ENCODE measurements at places on chromosomes 6 and 20.

DNA sequence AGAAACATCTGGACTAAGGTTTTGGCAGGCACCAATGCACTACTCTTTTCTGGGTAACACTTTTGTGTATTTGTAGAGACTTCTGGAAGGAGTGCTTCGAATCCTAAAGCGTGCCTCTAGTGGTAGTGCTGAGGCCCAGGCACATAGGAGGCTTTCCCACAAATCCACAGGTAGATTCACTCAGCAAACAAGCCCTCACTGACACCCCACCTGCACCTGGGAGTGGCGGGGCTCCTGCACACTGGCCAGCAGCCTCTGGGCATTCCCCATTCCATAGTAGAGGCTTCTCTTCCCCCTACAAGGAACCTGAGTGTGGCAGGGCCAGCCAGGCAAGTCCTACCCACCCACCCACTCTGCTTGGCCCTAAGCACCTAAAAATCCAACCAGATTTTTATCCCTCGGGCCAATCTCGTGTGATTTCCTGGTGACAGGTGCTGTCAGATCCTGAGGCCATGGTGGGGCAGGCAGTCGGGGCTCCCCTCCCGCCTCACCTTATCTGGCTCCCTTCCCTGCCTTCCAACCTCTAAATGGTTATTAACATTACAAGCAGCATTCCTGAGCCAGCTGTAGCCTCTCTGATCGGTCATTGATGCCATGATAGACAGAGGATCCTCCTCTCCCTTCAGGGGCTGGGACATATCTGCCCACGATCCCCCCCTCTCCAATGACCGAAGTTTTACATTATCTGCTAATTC lies 82.4 kb downstream of the SLC2A10 start:
- DNase-seq: no peak

GRCh38 chr6:121603486-121603885 lies 168.0 kb downstream of the GJA1 start:
- no peak for DNase-seq

- no peak for DNase-seq
These were observed 7.7 kb upstream of the C20orf203 start for GRCh38 chr20:32681175-32682084.

DNA sequence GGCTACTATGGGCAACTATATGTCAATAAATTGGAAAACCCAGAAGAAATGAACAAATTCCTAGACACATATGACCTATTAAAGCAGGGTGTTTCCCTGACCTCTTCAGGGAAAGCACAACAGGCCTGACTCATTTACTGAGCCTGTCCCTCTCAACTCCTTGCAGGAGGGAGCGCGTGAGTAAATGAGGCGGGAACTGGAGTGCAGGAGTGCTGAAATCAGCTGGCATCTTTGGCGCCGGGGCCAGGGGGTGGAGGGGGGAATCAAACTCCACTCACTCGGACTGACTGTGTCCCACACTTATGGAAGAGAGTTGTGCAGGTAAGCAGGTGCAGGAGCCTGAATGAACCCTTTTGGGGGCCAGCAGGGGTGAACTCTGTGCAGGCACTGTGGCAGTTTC lies 671.2 kb upstream of the PTCHD4 start:
- no peak for DNase-seq

DNA sequence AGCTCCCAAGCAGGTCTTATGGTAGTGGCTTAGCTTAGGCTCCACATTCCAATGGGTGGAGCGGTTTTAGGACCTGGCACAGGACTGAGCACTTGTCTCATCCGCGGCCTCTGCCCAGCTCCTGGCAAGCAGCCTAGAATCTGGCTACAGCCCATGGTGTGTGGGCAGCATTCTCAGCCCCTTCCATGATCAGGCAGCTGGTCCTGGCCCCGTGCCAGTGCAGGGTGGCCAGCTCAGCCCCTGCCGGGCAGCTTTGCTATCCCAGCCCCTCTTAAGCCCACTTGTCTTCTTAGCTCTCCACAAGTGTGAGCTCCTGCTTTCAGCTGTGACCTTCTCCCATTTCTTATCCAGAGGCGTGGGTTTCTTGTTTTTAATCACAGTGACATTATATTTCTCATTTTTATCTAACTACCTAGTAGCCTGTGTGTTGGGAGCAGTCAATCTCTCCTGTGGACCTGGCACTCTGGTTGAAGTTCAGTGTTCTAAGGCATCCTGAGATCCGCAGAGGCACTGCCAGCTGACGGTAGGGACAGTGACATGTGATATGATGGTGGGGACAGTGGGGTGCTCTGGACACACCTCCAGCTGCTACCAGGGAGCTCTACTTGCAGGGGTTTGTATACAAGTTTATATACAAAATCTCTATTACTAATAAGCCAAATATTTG lies 119.9 kb upstream of the PRND start:
- DNase-seq: no peak

DNA sequence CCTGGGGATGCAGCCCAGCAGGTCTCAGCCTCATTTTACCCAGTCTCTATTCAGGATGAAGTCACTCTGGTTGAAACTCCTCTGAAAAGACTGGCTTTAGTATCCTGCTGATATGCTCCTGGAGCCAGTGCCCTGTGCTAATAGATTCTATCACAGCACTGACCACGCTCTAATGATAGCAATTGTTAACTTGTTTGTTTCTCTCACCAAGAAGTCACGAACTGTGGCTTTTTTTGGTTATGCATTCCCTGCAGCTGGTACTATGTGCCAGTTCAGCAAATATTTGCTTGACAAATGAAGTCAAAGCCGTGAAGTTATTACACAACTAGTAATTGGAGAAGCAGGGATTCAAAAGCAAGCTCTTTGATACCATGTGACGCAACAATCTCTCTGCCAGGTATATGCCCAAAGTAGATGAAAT lies 754.6 kb downstream of the KIF16B start:
- DNase-seq: no peak

- DNase-seq: peak; percentile 53
These were observed 14.3 kb upstream of the PIM1 start for GRCh38 chr6:37155394-37156312.

DNA sequence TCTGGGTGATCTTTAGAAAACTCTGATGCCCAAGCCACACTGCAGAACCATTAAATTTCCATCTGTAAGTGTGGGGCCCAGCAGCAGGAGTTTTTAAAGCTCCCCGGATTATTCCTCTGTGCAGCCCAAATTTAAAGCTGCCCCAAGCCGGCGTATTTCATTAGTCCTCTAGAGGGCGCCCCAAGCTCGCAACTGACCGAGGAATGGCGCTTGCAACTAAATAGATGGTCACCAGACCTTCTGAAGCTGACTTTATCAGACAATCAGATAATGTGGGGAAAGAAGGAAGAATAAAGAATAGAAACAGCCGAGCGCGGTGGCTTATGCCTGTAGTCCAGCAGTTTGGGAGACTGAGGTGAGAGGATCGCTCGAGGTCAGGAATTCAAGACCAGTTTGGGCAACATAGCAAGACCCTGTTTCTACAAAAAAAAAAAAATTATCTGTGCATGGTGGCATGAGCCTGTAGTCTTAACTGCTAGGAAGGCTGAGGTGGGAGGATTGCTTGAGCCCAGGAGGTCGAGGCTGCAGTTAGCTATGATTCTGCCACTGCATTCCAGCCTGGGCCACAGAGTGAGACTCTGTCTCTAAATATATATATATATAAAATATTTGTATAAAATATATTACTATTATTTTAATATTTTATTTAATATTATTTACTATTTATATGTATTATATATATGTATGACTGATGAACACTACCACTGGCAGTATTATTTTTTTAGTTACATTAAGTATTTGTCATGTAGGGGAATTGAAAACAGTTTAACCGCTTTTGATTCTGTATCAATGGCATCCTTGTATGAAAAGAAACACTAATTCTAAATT lies 56.0 kb downstream of the OTOR start:
- DNase-seq: peak; percentile 11

GRCh38 chr6:117637770-117638169 lies 35.5 kb upstream of the GOPC start:
- DNase-seq: no peak

- no peak for DNase-seq
These were observed 6.8 kb upstream of the BTN1A1 start for GRCh38 chr6:26493258-26493657.

DNA sequence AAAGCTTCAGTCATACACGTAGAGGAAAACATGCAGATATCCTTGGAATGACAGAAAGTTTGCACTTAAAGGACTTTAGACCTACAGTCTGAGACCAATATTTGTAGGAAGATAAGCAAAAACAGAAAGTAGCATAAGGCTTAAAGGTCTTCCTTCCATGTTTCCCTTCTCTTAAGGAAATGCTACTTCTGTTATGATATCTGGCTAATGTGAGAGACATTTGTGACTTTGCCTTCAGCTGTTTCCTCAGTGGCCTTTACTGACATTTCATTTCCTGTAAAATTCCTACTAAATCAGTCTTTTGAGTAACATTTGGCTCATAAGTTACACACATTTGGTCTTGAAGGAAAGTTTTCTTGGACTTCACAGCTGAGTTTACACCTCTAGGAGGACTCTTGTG lies 713.4 kb downstream of the TBC1D32 start:
- no peak for DNase-seq

DNA sequence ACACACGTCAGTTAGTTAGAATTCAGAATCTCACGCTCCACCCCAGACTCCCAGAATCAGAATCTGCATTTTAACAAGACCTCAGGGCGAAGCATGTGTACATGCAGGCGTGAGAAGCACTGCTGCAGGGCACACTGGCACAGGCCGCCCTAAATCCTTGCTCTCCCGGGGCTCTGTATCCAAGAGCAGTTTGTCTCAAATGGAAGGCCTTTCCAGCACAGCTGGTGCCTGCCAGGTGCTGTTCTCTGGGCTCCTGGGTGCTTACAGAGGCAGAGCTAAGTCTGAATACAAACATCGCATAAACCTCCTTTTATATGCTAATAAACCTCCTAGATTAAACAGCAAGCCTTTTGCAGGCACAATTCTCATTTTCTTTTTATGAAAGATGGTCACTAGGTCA lies 119.1 kb upstream of the CD93 start:
- DNase-seq: no peak
